ENCODE measurements at places on chromosomes 7 and 10. TPM values are rescaled to one million over a fixed set of nuclear protein-coding genes. Genes with fewer than 3 reads are reported as not detected.

DNA sequence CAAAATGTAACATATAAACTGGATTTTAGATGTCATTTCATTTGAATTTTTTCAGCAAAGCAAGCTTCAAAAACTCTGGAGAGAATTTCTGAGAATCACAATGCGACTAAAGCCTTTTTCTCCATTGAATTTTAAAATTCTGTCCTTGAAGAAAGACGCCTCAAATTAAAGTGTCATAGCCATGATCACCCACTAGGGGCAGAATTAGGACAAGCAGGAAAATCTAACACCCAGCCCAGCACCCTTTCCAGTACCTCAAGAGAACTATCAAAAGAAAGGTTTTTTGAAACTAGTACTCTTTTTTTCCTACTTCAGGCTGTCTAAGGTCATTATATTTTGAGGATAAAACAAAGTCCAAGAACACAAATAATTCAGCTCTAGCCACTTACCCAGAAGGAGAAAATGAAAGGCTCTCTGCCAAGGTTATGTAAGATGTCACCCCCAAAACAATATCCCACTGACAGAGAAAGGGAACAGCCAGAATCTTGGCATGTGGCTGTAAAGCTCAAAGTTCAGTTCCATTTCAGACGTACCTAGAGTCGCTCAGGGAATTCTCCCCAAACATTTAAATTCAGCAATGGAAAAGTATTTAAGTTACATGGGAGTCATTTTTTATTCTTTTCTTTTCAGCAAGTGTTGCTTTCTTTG lies 299.4 kb downstream of the SNX13 start:
- no peak for DNase-seq

GRCh38 chr7:41130086-41130485 lies 572.8 kb downstream of the INHBA start:
- DNase-seq: no peak

XPNPEP1 gene
- total RNA-seq: 45.2 TPM

- DNase-seq: peak; percentile 73
These were observed 1.2 kb downstream of the MACROH2A2 start for GRCh38 chr10:70053841-70054288.

MYH16 gene
- not detected for total RNA-seq

DNA sequence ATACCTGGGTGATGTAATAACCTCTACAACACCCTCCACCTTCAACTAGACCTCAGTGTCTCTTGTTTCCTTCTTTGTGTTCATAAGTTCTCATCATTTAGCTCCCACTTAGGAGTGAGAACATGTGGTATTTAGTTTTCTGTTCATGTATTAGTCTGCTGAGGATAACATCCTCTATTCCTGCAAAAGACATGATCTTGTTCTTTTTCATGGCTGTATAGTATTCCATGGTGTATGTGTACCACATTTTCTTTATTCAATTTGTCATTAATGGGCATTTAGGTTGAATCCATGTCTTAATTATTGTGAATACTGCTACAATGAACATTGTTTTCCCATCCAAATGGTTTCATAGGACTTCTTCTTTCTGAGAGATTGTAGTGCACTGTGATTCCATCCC lies 135.7 kb downstream of the MBL2 start:
- DNase-seq: no peak

- no peak for DNase-seq
These were observed 159.3 kb downstream of the LCOR start for GRCh38 chr10:96991313-96991841.

GRCh38 chr7:131188367-131189339 lies 139.0 kb upstream of the MKLN1 start:
- no peak for DNase-seq

GRCh38 chr10:119933179-119933578 lies 40.6 kb downstream of the SEC23IP start:
- no peak for DNase-seq

FEZF1 gene
- not detected for total RNA-seq

GRCh38 chr7:70008466-70008865 lies 410.2 kb downstream of the AUTS2 start:
- DNase-seq: no peak

- no peak for DNase-seq
These were observed 3.9 kb upstream of the VGF start for GRCh38 chr7:101169110-101169837.

GIMAP7 gene
- total RNA-seq: 47.0 TPM

- DNase-seq: no peak
These were observed 29.1 kb downstream of the CELF2 start for GRCh38 chr10:11046776-11047160.

TMEM229A gene
- total RNA-seq: not detected

- peak; percentile 47 for DNase-seq
These were observed 372.5 kb upstream of the MKI67 start for GRCh38 chr10:128498746-128499145.

IFIT3 gene
- total RNA-seq: 78.0 TPM

- no peak for DNase-seq
These were observed 337.0 kb downstream of the FRMD4A start for GRCh38 chr10:13993673-13994089.

DNA sequence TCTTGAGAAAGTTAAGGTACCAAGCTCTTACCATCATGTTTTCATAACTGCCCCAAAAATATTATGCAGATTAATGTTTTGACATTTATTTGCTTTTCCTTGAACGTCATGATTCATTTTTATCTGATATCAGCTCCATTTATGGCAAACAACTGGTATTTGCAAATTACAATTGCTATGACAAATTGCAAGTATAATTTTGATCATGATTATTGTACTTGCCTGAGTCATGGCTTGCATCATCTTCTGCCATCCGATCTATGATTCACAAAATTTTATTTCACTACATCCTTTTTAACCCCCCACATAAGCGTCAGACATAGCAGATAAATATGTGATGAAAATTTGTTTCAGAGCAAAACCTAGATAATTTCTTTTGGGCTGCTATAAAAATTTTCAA lies 155.0 kb downstream of the STK31 start:
- DNase-seq: no peak

LLCFC1 gene
- total RNA-seq: not detected

DNA sequence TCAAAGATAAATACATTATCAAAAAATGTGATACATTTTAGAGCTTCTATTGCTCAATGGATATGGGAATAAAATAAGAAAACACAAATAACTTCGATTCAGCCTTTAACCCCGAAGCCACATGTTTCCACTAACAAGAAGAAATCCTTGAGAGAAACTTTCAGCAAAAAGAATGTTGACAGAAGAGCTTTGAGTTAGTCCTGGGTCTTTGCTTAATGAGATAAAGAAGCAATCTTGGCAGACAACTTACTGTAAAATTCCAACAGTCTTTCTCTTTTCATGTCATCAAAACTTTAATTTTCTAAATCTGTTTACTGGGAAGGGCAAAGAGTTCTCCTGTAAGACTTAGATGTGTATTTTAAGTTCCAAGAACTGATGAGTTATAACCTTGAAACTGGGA lies 810.2 kb downstream of the CNTNAP2 start:
- DNase-seq: no peak

DNA sequence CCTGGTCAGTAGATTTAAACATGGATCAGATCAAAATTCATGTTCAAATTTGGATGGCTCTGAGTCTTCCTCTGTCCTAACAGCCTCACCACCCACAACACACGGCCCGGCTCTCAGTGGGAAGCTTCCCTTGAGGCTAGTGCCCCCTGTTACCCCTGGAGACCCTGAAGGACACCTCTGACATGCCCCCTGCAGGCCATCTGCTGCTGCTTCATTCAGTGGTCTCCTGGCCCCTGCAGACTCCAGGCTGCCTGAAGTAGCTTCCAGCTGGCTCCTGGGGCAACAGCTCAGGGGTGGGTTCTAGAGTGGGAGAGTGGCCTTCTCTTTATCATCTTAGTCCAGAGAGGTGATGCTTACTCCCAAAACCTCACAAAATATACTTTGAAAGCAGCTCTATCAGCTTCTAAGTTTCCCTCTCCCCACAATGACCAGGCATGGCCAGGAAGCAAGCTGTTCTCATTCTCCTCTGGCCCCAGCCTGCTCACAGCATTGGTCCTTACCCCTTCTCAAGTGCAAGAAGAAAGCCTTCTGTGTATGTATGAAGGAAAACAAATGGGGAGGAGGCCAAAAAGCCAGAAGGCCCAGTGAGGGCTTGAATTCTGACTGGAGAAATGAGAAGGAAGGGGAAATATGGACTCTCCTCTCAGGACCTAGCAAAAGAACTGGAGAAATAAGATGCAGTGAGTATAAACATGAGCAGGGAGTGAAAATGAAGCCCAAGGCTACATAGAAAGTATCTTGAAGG lies 189.6 kb upstream of the INHBA start:
- DNase-seq: no peak

DNA sequence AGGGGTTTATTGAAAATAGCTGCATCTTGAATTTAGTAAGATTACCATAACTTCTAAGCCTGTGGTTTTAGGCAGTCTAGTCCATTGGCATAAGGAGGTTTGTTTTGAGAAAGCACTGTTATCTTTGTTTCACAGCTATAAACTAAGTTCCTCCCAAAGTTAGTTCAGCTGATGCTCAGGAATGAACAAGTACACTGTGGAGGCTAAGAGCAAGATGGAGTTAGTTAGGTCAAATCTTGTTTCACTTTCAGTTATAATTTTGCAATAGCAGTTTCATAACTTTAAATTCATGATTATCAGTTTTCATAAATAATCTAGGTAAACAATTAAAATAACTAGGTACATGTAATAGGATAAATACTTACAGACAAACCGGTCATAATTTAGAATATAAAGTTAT lies 15.4 kb downstream of the SEC61G start:
- no peak for DNase-seq

MMS19 gene
- total RNA-seq: 70.7 TPM

RBP3 gene
- not detected for total RNA-seq

DNA sequence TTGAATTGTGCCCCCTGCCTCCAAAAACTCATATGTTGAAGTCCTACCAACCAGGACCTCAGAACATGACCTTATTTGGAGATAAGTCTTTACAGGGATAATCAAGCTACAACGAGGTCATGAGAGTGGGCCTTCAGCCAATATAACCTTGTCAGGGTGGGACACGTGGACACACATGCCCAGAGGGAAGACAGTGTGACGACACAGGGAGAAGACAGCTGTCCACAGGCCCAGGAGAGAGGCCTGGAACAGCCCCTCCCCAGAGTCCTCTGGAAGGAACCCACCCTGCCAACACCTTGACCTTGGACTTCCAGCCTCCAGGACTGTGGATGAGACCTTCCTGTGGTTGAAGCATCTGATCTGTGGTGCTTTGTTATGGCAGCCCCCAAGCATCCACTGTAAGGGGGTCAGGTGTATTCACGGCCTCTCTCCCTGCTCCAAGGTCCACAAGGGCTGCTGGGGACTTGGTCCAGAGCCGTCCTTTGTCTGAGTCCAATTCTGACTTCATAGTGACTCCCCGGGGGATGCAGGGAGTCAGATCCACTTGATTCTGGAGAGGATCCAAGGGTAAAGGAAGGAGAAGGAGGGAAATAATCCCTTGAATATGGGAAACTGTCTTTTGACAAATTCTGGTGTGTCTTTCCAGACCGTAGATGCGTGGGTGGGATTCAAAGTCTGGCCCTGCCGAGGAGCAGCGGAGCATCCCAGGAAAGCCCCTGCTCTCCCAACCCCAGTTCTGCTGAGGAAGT lies 7.0 kb downstream of the CALML3 start:
- DNase-seq: peak; percentile 43

DNA sequence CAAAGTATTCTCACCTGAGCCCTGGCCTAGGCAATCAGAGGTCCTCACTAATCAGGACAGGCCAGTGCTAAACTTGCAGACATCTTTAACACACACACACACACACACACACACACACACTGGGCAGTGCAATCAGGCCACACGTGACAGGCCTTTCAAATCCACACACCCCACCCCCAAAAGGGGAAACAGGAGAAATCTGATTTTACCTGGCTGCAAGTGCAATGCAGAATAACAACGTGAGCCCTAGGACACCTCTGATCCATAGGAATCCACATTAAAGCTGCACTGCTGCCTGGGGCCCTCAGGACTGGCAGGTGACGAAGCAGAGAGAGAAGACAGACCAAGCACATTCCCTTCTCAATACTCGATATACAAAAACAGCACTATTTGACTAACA lies 218.9 kb downstream of the FAM107B start:
- DNase-seq: no peak

GRCh38 chr10:49107111-49107886 lies 8.0 kb downstream of the VSTM4 start:
- DNase-seq: no peak

GRCh38 chr10:124362568-124362967 lies 56.2 kb downstream of the OAT start:
- no peak for DNase-seq

- no peak for DNase-seq
These were observed 218.1 kb downstream of the PTEN start for GRCh38 chr10:88081457-88082054.

COX15 gene
- 32.2 TPM for total RNA-seq

DNA sequence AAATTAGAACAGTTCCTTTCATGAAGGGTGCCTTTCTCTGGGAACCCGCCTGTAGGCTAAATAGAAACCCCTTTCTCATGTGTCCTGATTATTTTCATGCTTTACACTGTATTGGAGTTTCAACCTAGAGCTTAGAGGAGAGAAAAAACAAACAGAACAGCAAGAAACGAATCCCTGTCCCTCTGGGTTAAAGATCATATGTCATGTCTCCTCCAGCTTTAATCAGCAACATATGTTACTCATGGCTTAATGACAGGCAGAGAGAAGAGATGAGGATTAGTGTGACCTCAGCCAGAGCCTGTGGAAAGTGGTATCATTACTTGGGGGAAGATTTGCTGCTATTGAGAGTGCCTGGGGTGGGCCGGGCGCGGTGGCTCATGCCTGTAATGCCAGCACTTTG lies 32.1 kb downstream of the CRCP start:
- no peak for DNase-seq

DNA sequence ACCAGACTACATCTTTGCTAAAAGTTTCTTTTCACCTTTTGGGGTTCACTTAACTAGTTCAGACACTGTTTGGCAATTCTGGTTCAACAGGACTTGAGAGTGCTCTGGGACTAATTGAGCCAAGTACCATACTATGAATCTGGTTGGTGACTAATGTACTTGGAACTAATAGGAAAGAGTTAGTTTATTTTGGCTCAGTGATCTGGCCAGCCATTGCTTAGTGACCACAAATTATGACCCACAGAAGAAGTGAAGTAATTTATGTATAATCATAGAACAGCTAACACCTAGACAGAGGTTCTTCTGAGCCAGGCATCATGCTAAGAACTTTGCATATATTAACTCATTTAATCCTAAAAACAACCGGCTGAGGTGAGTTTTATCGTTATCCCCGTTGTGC lies 126.5 kb upstream of the JCAD start:
- DNase-seq: no peak

GHRHR gene
- not detected for total RNA-seq

- DNase-seq: peak; percentile 51
These were observed 538.8 kb downstream of the TCERG1L start for GRCh38 chr10:130772676-130773075.

GRCh38 chr7:54981913-54982312 lies 36.9 kb upstream of the EGFR start:
- DNase-seq: no peak

GRCh38 chr10:69914398-69915214 lies 112.9 kb downstream of the COL13A1 start:
- DNase-seq: peak; percentile 81

FANK1 gene
- 2.6 TPM for total RNA-seq

PRPS1L1 gene
- not detected for total RNA-seq

- DNase-seq: peak; percentile 55
These were observed 44.3 kb upstream of the INPP5A start for GRCh38 chr10:132493246-132493755.

Measured in upper lobe of right lung (tissue), 1 donor.